ENCODE measurements at places on chromosomes 3 and 15.

DNA sequence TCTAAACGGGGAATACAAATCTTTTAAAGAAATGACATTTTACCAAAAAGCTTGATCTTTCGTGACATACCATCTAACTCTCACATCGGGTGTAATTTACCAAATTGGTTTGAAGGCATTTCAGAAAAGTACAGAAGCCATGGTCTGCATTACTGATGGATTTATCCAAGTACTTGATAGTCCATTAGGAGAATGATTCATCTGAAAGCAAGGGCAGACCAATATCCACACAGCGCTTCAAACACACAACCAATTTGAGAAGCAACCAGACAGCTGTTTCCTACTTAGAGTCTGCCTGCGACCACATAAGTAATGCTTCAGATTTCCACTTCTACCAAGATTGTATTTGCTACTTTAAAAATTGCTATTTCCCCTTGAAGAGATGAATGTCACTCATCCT lies 697.6 kb upstream of the ALCAM start:
- DNase-seq, result no peak

- DNase-seq, result peak; percentile 72
These were observed 2.4 kb downstream of the EHD4 start for GRCh38 chr15:41969851-41970431.

- no peak for DNase-seq
These were observed 266.4 kb downstream of the FAM43A start for GRCh38 chr3:194951931-194952582.

GRCh38 chr3:52135332-52135731 lies 18.9 kb downstream of the POC1A start:
- DNase-seq, result no peak

- no peak for DNase-seq
These were observed 12.6 kb downstream of the RBM15B start for GRCh38 chr3:51403675-51404074.

DNA sequence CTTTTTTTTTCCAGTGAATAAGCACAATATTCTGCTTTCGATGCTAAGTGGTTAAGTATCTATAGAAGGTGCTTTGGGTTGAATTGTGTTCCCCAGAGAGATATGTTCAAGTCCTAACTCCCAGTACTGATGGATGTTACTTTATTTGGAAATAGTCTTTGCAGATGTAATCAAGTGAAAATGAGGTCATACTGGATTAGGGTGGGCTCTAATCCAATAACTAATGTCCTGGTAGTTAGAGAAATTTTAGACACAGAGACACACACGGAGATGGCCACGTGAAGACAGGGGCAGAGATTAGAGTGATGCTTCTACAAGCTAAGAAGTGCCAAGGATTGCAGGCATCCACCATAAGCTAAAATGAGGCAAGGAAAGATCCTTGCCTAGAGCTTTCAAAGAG lies 662.3 kb downstream of the NAALADL2 start:
- no peak for DNase-seq

DNA sequence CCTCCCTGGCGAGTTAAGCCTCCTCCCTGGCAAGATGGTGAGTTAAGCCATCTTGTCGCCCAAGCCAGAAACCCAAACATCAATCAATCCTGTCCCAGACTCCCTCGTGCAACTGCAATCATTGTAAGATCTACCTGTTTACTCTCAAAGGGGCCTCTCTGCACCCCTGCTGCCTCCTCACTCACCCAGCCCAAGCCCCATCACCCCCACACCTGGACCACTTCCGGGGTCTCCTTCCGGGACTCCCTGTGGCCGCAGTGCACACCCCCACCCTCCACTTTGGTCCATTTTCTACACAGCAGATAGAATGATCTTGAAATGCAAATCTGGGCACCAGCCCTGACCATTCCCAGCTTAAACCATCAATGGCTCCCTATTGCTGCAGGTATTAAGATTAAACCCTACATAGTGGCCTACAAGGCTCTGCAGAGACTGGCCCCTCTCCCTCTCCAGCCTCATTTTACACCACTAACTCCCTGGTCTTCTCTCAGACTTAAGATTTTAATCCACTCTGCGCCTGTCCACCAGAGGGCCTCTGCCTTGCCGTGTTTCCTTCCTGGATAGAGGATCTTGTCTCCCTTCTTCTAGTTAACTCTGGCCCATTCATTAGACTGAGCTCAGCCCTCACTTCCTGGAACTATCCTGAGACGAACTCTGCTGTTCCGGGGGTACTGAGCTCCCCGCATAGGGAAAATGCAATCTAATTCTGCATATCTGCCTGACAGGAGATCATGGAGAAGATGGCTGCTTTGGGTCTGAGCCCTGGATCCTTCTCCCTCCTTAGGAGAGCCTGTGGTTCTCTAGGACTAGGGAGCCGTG lies 41.9 kb upstream of the SLC6A1 start:
- peak; percentile 10 for DNase-seq

GRCh38 chr3:85821130-85821756 lies 862.5 kb downstream of the CADM2 start:
- no peak for DNase-seq

DNA sequence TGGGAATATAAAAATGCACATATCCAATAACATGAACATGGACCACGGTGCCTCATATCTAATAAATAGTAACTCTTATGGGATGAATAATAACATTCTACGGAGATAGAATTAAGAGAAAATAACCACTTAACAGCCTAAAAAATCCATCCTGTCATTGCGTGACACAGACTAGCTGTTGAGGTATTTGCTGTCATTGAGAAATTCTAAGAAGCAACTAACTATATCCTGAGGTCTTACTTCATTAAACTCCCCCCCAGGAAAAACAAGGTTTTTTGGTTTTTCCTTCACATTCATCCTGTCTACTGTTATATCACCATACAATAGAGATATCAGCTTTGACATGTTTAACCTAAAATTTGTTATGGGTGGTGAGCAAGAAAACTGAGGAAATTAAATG lies 14.3 kb downstream of the CEP152 start:
- DNase-seq, result no peak

- DNase-seq, result no peak
These were observed 4.5 kb upstream of the CAPN3 start for GRCh38 chr15:42354824-42355223.

DNA sequence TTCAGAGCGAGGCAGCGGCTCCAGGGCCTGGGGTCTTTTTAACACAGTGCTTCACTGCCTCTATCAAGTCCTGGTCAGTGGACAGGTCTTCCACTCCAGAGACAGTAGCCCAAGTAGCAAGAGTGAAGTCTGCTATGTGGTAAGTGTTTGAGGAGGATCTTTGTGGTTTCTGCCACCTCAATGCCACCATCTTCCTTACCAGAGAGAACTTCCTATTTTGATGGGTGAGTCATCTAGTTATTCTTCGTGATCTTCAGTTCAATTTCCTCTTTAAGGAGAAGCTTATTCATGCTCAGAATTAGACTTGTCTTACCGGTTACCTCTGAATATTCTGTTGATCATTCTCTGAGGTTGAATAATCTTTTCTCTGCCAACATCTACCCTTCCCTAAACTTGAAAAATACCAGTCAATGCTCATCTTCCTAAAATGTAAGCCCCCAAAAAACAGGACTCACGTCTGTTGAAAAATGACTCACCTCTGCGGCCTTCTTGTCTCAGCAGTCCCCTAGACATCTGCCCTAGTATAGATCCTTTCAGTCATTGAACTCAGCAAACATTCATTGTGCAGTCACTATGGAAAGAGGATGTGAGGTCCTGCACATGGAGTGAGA lies 32.2 kb upstream of the BCL6 start:
- peak; percentile 90 for DNase-seq

GRCh38 chr3:42557854-42558253 lies 23.9 kb downstream of the SEC22C start:
- DNase-seq, result peak; percentile 20

- DNase-seq, result peak; percentile 37
These were observed 665 bp downstream of the GLB1 start for GRCh38 chr3:33096093-33096868.

GRCh38 chr3:110106805-110107204 lies 769.5 kb upstream of the DPPA4 start:
- DNase-seq, result no peak

- DNase-seq, result no peak
These were observed 360.4 kb upstream of the CDIN1 start for GRCh38 chr15:36218991-36219390.

- no peak for DNase-seq
These were observed 97.9 kb downstream of the PLD1 start for GRCh38 chr3:171712171-171712938.

DNA sequence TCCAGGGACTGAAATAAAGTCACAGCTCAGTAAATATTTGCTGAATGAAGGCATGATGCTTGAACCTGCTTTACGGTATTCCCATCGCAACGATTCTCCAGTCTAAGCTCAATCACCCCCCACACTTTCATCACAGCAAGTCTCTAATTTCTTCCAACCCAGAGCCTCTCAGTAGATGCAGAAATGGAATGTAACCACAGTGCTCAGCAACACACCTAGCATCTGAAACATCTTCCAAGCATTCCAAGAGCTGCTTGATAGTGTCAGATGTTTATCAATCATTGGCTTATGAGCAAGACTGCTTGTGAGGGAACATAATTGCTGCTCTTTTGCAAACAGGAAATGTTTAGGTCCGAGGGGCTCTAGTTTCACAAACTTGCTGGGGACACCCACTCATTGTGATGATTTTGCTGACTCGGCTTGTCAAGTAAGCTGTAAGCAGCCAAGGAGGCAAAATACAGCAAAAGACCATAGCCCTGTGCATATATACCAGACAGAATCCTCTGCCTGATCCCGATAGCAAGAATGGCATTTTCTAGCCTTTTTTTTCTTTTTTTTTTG lies 751.2 kb downstream of the NR2F2 start:
- no peak for DNase-seq

DNA sequence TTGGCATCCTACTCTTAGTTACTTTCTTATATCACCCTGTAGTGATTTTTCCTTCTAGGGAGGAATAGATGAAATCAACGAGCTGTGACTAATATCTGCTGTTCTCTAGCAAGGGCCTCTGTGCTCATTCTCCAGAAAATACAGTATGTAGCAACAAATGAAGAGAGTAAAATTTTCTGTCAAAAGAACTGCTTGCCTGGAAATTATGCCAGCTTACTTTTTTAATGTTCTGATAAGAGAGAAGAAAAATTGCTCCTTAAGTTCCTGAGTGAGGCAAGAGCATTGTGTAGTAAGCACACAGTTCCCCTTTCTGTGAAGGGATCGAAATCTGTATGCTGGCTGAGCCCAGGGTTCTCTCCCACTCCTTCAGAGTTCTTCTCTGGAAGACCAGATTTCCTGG lies 51.4 kb upstream of the GK5 start:
- DNase-seq, result no peak

DNA sequence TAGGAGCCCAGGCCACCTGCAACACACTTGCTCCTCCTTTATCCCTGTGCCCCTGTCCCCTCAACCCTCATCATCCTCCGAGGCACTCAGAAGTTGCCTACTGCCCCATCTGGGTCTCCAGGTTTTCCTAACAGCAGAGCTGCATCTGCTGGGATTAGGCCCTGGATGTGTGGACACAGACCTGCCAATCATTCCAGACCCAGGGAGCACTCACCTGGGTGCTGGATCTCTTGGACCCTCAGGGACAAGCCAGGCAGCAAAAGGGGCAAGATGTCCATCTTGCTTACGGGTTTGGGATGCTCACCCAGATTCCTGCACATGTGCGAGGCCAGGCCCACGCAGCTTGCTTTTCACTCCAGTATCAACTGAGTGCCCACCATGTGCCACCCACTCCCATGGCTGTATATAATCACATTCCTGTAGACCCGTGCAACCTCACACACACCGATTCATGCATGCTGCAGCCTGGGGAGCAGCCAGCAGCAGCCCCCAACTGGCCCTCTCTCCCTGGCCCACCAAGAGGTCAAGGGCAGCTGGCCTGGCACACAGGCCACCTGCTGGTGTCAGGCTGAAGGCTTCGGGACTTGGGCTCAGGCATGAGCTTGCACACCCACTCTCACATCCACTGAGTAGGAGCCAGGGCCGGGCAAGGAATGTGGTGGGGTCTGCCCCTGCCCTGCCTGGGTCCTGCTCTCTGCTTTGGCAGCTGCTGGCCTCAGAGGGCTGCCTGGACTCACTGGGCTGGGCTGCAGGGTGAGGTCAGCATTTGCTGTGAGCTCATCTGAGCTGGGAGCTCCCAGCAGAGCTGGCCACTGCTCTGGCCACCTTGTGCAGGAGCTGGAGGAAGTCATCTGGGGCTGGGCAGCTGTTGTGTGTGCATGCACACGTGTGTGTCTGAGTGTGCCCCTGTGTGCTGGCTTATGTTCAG lies 14.9 kb downstream of the PRKCD start:
- no peak for DNase-seq

GRCh38 chr15:32029862-32030781 lies at the start of gene CHRNA7:
Gene CHRNA7, plus strand, starts transcription at chr15:32030515. Its CDS starts 80 bp downstream, at chr15:32030595.
- DNase-seq, result peak; percentile 34

GRCh38 chr15:94387442-94387841 lies 156.1 kb downstream of the MCTP2 start:
- no peak for DNase-seq

DNA sequence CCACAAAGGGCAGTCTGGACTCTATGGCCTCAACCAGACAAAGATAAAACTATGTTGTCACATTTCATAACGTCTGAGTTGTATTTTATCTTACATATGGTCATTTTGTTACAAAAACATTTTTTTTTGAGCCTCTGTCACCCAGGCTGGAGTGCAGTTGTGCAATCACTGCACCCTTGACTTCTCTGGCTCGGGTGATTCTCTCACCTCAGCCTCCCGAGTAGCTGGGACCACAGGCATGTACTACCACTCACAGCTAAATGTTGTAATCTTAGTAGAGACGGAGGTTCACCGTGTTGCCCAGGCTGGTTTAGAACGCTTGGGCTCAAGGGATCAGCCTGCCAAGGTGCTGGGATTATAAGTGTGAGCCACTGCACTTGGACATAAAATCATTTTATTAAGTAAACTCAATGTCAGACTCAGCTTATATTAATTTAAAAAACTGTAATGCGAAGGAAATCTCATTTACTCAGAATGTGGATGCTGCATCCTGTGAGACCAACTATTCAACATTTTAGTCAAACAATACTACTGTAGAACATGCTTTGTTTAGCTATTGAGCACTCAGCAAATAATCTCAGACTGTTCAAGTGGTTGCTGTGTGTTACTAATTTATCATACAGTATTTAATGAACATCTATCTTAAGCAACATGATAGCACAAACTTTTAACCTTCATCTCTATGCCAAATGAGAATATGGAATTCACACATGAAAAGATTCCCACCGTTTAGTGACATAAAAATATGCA lies 209.2 kb downstream of the TBL1XR1 start:
- no peak for DNase-seq

- no peak for DNase-seq
These were observed 7.1 kb upstream of the HCN4 start for GRCh38 chr15:73375755-73376305.

DNA sequence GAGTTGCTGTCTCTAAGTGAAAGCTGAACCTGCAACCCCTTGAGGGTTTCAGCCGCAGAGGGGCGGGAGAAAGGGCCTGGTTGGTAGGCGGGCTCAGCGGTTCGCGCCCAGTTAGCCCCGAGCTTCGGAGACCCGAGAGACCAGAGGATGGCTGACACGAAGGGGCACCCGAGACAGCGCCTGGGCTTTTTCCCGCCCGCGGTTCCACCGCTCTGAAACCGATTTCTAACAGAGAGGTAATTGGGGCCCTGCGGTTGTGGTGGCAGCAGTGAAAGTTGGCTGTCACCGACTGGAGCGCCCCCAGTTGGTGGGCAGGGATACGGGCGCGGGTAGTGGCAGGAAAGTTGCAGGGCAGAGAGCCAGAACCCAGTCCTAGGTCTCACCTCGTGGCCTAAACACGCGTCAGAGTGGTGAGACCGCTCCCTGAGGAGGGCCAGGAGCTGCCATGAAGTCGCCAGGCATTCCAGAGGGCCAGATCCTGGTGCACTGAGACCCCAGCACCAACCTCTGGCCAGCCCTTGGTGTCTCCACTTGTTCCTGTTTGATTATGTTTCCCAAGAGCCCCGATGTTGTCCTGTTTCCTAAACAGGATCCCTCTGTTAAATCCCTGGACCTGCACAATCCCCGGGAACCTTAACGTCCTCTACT lies 625 bp upstream of the ELL3 start:
- DNase-seq, result peak; percentile 88

All from activated CD4-positive, alpha-beta T cell treated with anti-CD3 and anti-CD28 coated beads, Interleukin-2, amount 50 U/mL, for 16 hours (primary cell).